ENCODE measurements at places on chromosomes 3 and 15.

DNA sequence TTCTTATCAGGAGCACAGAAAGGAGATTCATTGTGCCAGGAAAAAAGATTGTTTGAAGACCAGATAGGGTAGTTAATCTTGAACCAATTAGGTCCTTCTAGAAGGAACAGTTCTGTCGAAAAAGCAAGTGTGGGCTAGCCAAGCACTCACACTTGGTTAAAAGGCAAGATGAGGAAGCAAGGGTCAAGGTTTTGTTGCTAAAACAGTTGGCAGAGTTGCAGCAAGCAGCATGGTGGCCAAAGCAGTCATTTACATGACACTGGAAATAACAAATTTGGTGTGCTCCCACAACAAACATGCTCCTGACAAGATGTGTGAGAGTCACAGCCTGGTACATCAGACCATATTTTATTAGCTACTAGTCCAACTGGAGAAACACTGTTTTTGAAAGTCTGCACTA lies 228.0 kb upstream of the CFAP20DC start:
- no peaks in the 10 kb centered on the region for H3K4me1 ChIP-seq
- no peak for DNase-seq
- H3K36me3 ChIP-seq, result no peaks in the 10 kb centered on the region
- no peaks in the 10 kb centered on the region for H3K27me3 ChIP-seq
- H3K4me3 ChIP-seq, result no peak overlapping the region
- no peak overlapping the region for H3K27ac ChIP-seq

DNA sequence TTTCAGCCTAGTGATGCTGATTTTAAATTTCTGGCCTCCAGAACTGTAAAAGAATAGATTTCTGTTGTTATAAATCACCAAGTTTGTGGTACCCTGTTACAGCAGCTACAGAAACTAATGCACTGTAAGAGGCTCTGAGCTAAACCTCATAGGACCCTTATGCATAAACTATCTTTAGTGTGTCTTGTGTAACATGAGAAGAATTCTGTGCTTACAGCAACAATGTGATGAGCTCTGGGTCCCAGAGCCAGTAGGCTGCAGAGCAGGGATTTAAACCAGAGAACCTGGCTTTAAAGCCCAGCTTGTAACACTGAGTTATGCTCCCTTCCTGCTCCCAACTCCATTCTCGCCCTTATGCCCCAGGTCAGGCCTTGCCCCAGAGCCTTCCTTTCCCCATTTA lies 113.1 kb downstream of the THSD4 start:
- no peaks in the 10 kb centered on the region for H3K36me3 ChIP-seq
- H3K27me3 ChIP-seq, result peaks cover 9% of the 10 kb centered on the region
- H3K27ac ChIP-seq, result no peak overlapping the region
- H3K4me3 ChIP-seq, result no peak overlapping the region

DNA sequence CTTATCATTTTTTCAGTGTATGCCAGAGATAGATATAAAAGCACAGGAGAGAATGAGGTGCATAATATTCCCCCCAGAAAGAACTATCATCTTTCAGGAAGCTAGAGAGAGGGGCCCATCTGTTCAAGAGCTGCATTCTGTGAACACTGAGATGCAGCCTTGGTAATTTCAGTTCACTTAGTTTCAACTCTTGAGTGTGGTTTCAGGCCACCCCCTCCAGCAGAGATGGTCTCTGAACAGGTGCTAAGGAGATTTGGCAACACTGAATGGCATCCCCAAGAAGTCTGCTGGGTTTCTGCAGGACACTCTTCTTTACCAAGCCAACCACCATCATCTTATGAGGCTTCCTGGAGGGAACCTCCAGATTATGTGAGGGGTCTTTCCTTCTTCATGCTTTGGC lies 30.4 kb upstream of the LIMD1 start:
- no peak for DNase-seq
- H3K27ac ChIP-seq, result no peak overlapping the region
- no peak overlapping the region for H3K4me3 ChIP-seq
- H3K36me3 ChIP-seq, result no peaks in the 10 kb centered on the region

GRCh38 chr15:95741830-95742229 lies 588.7 kb upstream of the NR2F2 start:
- H3K4me3 ChIP-seq, result no peak overlapping the region
- H3K27ac ChIP-seq, result no peak overlapping the region
- peaks cover 9% of the 10 kb centered on the region for H3K4me1 ChIP-seq
- no peaks in the 10 kb centered on the region for H3K27me3 ChIP-seq
- no peaks in the 10 kb centered on the region for H3K36me3 ChIP-seq
- no peak for DNase-seq

- no peak overlapping the region for H3K27ac ChIP-seq
Observed at GRCh38 chr3:128753715-128754114, 27.7 kb downstream of the RAB7A start.

DNA sequence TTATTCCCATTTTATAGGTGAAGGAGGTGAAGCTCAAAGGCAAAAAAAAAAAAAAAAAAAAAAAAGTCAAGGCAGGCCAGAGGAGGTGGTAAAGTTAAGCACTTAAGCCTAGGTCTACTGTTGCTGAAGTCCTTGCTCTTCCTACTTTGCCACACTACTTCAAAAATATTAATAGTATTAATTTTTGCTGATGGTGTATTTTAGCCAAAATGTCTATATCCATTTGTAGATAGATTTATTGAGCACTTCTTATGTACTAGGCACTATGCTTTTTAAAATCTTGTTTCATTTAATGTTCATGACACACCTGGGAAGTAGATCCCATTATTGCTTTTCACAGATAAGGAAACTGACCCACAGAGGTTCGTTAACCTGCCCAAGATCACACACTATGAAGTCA lies 247.1 kb upstream of the P2RY1 start:
- H3K4me3 ChIP-seq, result no peak overlapping the region
- no peaks in the 10 kb centered on the region for H3K27me3 ChIP-seq
- DNase-seq, result no peak
- H3K36me3 ChIP-seq, result no peaks in the 10 kb centered on the region

- no peak overlapping the region for H3K4me3 ChIP-seq
- H3K36me3 ChIP-seq, result no peaks in the 10 kb centered on the region
- peaks cover 22% of the 10 kb centered on the region for H3K4me1 ChIP-seq
- DNase-seq, result no peak
- H3K27ac ChIP-seq, result no peak overlapping the region
- H3K27me3 ChIP-seq, result no peaks in the 10 kb centered on the region
Observed at GRCh38 chr15:41778521-41778920, 4.2 kb downstream of the MAPKBP1 start.

DNA sequence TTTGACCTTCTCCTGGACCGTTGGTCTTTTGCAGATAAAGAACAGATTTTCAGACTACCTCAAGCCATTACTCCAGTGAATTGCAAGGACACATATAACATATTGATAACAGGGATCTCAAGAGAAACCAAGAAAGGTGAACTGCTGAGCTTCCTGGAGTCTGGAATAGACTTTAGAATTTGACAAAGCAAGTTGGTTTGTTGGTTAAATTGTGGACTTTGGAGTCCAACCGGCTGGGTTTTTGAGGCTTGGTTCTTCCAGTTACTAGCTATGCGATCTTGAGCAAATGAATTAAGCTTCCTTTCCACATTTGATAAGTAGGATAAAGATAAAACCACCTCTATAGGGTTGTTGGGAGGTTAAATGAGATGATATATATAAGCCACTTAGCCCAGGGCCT lies 233.1 kb downstream of the SHQ1 start:
- H3K27me3 ChIP-seq, result no peaks in the 10 kb centered on the region
- no peaks in the 10 kb centered on the region for H3K4me1 ChIP-seq
- no peak for DNase-seq
- no peak overlapping the region for H3K27ac ChIP-seq
- no peaks in the 10 kb centered on the region for H3K36me3 ChIP-seq
- H3K4me3 ChIP-seq, result no peak overlapping the region

- H3K4me3 ChIP-seq, result no peak overlapping the region
- no peak for DNase-seq
- H3K27ac ChIP-seq, result no peak overlapping the region
- H3K36me3 ChIP-seq, result peaks cover 46% of the 10 kb centered on the region
- peaks cover 3% of the 10 kb centered on the region for H3K4me1 ChIP-seq
Observed at GRCh38 chr3:170162052-170162451, 19.5 kb downstream of the PHC3 start.

DNA sequence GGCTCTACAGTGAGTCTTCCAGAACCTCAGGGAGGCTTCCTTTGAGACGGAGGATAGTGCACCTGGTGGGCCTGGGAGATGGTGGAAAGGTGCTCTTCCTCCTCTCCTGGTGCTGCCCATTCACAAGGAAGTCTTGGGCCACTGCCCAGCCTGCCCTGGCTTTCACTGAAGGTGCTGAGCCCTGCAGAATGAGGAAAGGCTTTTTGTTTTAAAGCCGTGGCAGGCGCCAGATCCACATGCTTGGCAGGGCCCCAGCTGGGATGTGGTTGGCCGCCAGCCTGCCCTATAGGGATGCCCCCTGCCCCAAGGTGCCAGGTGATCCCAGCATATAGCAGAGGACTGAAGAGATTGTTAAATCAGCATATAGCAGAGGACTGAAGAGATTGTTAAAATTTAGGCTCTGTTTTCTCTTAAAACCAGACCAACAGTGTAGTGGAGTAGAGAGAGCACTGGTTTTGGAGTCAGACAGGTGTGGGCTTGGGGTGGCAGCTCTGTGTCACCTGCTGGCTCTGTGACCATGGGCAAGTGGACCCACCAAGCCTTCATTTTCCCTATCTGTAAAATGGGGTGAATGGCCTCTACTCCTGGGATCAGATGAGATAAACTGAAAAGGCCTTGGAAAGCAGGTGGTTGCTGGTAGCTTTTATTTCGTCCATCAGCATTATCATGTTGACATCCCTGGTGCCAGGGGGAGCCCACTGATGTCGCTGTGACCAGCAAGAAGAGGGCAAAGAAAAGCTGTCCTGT lies 53.3 kb downstream of the SLC6A6 start:
- H3K27ac ChIP-seq, result no peak overlapping the region
- no peaks in the 10 kb centered on the region for H3K27me3 ChIP-seq

GRCh38 chr3:107430214-107430995 lies 53.2 kb downstream of the CCDC54 start:
- H3K36me3 ChIP-seq, result no peaks in the 10 kb centered on the region
- H3K27ac ChIP-seq, result no peak overlapping the region
- peaks cover 5% of the 10 kb centered on the region for H3K4me1 ChIP-seq
- peak overlapping the region; percentile 73 for H3K4me3 ChIP-seq
- H3K27me3 ChIP-seq, result no peaks in the 10 kb centered on the region
- no peak for DNase-seq

- no peaks in the 10 kb centered on the region for H3K27me3 ChIP-seq
- DNase-seq, result no peak
- no peak overlapping the region for H3K27ac ChIP-seq
- no peaks in the 10 kb centered on the region for H3K4me1 ChIP-seq
Observed at GRCh38 chr15:71701808-71702207, 108.5 kb upstream of the NR2E3 start.

GRCh38 chr15:88741671-88742070 lies 61.6 kb upstream of the ACAN start:
- DNase-seq, result no peak
- no peak overlapping the region for H3K4me3 ChIP-seq
- H3K4me1 ChIP-seq, result no peaks in the 10 kb centered on the region
- no peak overlapping the region for H3K27ac ChIP-seq
- H3K27me3 ChIP-seq, result no peaks in the 10 kb centered on the region

DNA sequence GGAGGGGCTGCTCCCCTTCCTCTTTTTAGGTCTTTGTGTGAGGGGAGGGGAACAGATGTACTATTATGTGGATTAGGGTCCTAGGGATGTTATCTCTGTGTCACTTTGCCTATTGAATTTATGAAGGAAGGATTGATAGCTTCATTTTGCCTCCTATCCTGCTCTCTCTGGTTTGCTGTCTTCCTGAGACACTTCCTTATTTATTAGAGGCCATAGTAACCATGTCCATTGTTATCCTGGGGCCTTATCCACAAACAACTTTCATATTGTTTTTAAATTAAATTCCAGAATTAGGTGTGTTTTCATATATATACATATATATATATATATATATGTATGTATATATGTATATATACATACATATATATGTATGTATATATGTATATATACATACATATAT lies 83.2 kb upstream of the LRRFIP2 start:
- no peaks in the 10 kb centered on the region for H3K27me3 ChIP-seq
- H3K4me1 ChIP-seq, result peaks cover 21% of the 10 kb centered on the region
- H3K27ac ChIP-seq, result no peak overlapping the region
- H3K4me3 ChIP-seq, result no peak overlapping the region
